ENCODE measurements at places on chromosomes 6 and 20.

GRCh38 chr6:142380626-142381025 lies 78.8 kb downstream of the ADGRG6 start:
- DNase-seq = no peak

GRCh38 chr6:108799791-108800190 lies 48.4 kb upstream of the ARMC2 start:
- no peak for DNase-seq

DNA sequence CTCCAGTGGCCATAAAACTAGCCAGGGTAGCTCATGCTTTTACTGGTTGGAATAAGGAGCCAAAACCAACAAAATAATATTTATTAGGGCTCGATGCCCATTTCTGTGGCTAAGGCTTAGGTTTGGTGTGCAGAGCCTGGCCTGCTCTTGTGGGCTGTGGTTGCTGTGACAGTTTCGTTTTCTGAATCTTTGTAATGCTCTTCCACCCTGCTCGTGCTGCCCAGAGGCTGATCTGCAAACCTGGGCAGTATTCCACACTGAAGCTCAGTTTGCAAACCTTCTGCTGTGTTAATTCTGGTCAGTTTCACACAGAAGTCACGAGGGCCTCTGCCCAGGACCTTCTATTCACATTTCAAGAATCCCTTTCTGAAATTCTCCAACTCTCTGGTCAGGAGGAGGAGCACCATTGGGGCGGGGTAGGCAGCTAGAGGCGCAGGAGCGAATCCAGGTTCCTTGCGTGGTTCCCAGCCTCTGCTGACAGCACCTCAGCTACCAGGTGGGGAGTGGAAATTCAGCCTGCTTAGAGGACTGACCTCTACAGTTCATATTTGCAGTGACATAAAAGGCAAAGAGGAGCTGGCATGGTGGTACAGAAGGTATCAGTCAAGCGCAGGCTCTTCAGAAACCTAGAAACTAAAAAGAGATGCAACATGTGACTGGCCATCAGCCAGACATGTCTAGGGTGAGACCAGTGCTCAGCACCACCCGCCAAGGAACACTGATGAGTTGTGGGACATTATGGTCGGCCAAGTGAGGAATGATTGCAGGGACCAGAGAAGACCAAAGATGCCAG lies 14.3 kb upstream of the C20orf144 start:
- DNase-seq = no peak

- DNase-seq = no peak
Measured at GRCh38 chr6:114543696-114544095, 200.9 kb upstream of the HS3ST5 start.

GRCh38 chr6:138307816-138308730 lies 69.6 kb upstream of the SMIM28 start:
- no peak for DNase-seq

GRCh38 chr6:75893058-75893775 lies 144.2 kb downstream of the MYO6 start:
- DNase-seq = no peak

DNA sequence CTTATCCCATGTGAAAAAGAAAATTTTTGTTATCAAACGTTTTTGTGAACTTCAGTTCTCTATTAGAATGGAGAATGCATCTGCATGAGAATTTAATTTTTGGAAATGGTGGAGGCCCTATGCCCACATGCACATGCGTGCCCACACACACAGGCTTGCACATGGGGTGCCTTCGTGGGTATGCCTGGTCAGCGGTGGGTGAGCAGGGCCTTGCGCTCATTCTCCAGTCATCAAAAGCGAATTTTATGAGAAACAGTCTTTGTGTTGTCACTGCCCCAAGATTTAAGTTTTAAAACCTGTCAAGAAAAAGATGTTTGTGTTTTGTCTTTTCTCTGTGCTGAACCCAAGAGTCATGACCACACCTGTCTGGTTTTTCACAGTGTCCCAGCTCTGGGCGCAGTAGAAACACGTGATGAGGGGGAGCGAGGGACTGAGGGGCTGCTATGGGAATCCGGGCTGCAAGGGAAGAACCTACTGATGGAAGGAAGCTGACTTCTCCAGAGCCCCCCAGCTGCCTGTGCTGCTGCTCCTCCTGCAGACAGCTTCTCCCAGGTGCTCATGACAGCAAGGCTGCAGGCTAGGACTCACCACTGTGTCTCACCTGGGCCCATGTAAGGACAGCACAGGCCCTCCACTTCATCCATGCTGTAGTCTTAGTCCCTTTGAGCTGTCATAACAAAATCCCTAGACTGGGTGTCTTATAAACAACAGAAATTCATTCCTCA lies 153.6 kb downstream of the SYCP2 start:
- DNase-seq = no peak

- no peak for DNase-seq
Measured at GRCh38 chr6:81808851-81809570, 56.5 kb upstream of the TENT5A start.

- DNase-seq = no peak
Measured at GRCh38 chr6:5012519-5012918, 8.7 kb upstream of the RPP40 start.

Data from stimulated activated CD4-positive, alpha-beta T cell treated with anti-CD3 and anti-CD28 coated beads, Interleukin-12 subunit alpha, Interleukin-12 subunit beta, amount 100 ng/mL, for 24 hours (primary cell).